ENCODE measurements at places on chromosomes 2 and 18.
A peak's percentile ranks its signal among the peaks of the same experiment; 100 is the strongest.

- DNase-seq = no peak
These were observed 293.5 kb downstream of the SETBP1 start for GRCh38 chr18:44974174-44974573.

- no peak for DNase-seq
These were observed at the start of gene TNFAIP6 for GRCh38 chr2:151357359-151357758. TSS of gene TNFAIP6 (plus strand) at chr2:151357592. CDS start at chr2:151357667, 75 bp downstream.

DNA sequence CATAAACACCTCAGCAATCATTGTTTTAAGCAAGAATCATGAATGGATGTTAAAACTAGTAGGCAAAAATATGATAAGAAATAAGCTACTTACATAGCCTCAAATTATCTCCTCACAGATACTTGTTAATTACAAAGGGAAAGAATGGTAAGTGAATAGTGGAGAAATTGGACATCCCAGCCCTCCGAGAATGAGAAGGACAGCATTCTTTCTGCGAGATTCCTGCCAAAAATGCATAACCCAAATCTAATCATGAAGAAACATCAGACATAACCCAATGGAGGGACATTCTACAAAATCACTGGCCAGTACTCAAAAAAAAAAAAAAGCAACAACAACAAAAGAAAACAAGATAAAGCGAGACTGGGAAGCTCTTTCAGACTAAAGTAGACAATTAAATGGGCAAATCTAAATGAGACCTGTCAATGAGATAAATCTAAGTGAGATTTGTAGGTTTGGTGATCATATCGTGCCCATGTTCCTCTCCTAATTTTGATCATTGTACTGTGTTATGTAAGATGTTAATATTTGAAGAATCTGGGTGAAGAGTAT lies 57.9 kb upstream of the GLI2 start:
- DNase-seq = no peak

DNA sequence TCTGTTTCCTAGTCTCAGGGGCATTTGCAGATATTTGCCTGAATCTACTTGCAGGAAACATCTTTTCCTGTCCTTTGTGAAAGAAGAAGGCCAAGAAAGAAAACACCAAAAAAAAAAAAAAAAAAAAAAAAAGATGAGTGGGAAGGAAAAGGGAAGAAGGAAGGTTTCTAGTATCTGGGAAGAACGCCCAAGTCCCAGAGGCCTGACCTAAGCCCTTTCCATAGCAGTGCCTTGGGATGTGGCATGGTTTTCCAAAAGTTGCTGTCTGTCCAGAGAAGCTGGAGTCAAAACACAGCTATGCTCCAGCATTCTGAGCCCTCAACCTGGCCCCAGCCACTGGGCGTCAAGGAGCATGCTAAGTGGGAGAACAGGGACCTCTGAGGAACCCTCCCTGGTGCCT lies 123.5 kb downstream of the INHBB start:
- no peak for DNase-seq

- DNase-seq = no peak
These were observed 292.1 kb upstream of the FBXO11 start for GRCh38 chr2:48198371-48198770.

- DNase-seq = no peak
These were observed 702.9 kb upstream of the ACVR2A start for GRCh38 chr2:147141930-147142329.

GRCh38 chr2:206863196-206863595 lies 76.1 kb upstream of the CPO start:
- DNase-seq = no peak

- no peak for DNase-seq
These were observed 74.1 kb upstream of the GLI2 start for GRCh38 chr2:120661551-120661950.

DNA sequence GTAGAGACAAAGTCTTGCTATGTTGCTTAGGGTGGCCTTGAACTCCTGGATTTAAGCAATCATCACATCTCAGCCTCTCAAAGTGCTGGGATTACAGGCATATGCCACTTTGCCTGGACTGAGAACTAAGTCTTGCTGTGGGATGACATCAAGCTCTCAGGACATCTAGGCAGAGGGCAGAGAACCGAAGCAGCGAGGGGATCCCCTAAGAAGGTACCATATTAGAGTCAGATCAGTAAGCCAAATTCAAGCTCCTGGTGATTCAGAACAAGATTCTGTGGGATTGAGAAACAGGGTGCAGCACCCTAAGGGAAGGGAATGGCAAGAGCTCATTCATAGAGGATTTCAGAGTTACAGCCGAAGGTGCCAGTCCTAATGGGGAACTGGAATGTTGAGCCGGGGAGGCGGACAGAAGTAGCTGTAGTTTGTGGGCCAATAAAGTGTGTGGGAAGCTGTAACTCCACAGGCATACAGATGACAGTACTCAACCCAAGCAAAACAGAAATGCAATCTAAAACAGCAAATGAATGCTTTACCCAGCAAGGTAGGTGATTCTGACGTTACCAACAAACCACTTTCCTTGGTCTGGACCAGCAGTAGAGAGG lies 30.9 kb downstream of the EPHA4 start:
- no peak for DNase-seq

DNA sequence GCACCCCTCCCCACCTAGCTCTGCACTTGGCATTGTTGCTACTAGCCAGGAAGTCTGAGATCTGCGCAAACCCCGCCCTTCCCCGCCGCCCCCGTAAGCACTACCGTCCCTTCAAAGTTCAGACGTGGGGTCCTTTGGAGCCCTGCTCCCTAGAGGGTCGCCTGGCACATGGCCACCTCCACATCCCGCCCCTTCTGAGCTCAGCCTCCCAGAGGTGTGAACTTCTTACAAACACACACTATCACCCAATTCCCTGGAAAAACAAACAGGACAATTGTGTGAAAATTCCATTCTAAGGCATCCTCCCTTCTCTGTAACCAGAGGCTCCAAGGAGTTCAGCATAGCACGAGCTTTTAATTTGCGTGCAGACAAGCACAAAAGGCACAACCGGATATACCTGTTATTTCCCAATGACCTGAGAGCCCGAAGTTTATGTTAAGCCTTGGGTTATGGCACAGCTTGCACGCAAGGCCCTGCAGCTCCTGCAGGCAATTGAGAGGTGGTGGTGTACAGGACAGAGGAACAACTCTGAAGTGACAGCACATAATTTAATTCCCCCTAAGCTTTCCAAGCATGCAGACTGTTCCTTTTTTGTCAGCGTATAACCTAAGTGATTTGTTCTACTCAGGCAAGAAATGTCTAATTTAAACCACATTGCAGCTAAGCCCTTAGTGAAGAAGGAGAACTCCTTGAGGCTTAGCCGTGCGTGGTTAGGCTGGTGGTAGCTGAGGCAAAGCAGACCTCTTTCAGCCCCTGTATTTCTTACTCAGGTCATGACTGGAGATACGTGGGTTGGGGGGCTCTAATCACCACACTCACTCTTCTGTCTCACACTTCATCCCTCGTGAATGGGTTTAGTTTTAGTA lies 20.3 kb upstream of the CYP1B1 start:
- no peak for DNase-seq

DNA sequence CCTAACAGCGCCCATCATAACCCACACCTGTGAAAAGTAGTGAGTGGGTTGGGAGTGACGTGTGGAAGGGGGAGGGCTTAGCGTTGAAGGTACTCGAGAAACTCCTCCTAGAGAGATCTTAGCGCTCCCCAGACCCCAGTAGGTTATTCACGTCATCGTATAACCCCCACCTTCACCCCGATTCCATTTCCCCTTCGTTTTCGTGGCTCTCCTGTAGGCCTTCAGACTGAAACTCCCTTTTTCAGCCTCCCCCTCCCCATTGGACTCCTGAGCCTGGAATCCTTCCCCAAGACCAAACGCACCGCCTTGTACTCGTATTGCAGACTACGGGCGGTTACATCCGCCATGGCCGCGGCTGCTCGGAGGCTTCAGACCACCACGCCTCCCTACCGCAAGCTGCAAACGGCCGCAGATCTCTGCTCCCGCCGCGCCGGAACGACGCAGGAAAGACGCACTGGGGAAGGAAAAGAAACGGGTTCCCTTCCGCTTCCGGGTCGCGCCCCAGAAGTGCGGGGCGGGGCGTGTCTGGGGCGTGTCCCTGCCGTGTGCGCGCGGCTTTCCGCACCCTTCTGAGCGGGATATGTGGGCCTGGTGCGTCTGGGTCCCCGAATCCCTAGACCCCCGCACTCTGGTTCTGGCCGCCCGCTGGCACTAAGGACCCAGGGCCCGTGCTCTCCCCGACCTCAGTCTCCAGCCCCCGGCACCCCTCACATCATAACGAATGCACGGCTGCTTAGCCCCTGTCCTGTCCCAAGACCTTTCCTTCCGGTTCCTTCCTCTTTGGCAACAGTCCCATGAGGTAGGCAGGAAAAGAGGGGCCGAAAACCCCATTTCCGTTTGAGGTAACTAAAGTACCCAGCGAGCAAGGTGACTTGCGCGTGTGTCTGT lies at the start of gene SNRNP200:
Gene SNRNP200, minus strand, starts transcription at position 456 of the 888 bp plus-strand sequence. Its CDS starts 109 bp downstream, at position 347.
- peak; percentile 93 for DNase-seq
